ENCODE measurements at places on chromosomes 3 and 15.

DNA sequence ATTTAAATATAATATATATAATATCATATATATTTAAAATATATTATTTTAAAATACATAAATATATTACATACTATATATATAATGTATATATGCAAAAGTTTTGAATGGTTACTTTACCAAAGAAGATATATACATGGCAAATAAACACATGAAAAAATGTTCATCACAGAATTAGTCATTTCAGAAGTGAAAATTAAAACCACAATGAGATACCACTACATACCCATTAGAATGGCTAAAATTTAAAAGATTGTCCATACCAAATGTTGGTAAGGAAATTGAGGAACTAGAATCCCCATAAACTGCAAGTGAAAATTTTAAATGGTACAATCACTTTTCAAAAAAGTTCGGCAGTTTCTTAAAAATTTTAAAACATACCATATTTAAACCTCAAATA is 23.6 kb upstream of the COL8A1 start:
- no peak for DNase-seq

- no peak for DNase-seq
These were observed 223.6 kb upstream of the TLE3 start for GRCh38 chr15:70321172-70321819.

- no peak for DNase-seq
These were observed 79.9 kb downstream of the NR2F2 start for GRCh38 chr15:96410175-96411055.

- no peak for DNase-seq
These were observed 38.5 kb downstream of the RPLP1 start for GRCh38 chr15:69491038-69491505.

- no peak for DNase-seq
These were observed 84.5 kb upstream of the NMNAT3 start for GRCh38 chr3:139762302-139762701.

- DNase-seq, result no peak
These were observed 309.8 kb upstream of the GRM7 start for GRCh38 chr3:6551165-6551564.

DNA sequence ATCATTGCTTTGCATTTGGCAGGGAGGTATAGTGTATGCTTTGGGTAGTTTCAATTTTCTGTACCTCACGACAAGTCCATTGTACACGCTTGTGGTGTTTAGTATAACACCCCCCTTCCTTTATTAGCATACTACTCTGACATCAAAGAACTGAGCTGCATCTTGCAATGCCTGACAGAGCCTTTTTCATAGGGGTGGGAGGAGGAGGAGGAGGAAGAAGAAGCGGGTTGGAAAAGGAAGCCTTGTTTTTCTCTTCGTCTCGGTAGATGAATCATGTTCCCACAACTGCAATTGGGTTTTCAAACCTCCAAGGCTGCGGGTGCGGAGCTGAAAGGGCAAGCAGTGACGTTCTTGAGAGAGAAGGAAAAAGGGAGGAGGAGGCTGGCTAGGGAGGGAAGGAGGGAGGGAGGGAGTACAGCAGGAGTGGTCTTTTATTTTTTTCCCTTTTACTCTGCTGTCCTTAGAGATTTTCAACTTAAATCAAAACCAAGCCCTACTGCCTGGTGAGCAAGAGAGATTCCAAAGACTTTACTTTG is 175.7 kb downstream of the KLHL25 start:
- no peak for DNase-seq

DNA sequence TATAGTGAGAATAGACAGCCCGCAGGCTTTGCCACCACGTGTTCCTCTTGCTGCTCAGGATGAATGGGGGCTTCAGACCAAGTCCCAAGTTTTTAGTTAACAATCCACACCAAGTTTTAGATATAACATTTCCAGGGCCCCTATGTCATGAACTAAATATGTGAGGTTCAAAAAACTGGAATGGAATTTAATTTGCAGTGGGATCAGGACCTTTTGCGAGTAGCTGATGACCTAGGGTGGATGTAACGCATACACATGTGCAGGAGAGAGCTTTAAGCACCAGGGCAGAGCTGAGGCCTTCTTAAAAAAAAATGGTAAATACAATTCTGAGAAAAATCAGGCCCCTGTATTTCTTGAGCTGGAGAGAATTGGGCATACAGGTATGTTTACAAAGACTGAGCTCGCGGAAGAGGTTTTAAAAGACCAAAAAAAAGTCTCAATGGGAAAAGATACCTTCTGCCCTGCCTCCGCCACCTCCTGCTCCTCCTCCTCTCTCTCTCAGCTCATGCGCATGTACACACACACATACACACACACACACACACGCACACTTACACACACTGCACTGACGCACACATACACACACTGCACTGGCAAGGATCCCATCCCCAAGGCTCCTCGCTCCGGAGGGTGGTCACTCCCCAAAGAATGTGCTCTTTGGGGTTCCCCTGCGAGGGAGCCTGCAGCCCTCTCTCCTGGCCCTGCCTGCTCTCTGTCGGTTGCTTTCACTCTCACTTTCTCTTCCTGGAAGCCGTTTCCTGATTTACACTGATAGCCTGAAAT is 48.2 kb upstream of the IGF1R start:
- DNase-seq, result no peak

DNA sequence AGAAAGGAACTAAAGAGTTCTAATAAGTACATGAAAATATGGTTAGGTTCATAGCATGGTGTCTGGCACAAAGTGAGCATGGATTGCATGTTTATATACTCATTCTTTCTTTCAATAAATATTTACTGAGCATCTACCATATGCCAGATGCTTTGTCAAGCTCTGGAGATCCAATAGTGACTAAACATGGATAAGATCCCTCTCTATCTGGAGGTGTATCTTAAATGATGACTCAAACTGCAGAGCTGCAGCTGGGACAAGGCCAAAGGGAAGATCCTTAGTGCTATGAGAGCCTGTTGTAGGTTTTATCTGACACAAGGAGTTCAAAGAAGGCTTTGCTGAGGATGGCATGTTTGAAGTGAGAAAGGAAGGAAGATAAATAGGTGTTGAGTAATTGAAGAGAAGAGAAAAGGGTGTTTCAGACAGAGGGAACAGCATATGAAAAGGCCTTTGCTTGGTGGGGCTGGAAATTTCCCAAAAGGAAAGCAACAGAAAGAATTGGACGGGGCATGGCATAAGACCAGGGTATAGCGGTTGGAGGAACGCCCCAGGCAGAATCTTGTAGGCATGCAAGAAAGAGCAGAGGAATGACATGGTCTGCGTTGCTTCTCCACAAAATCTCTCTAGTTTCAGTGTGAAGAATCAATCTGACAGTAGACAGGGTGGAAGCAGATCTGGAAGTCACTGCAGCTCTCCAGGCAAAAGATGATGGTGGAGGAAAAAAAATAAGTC is 239.9 kb upstream of the LRTM1 start:
- DNase-seq, result no peak

DNA sequence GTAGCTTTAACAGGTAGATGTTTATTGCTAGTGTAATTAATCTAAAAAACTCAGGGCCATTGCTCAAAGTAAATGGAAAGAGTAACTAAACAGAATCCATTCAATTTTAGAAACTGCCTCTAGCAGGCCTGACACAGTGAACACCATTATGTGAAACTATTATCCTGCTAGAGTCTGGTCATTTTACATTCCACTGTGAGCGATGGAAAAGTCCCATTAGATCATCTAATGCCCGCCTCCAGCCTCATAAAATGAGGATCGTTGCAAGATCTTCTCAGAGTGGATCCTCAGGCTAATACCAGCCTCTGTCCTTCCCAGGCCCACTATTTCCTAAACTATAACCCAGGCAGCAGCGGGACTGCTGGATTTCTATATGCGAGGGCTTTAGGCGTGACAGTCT is 107.7 kb downstream of the WDR76 start:
- no peak for DNase-seq

- DNase-seq, result no peak
These were observed 3.9 kb downstream of the DNAH1 start for GRCh38 chr3:52319921-52320595.

DNA sequence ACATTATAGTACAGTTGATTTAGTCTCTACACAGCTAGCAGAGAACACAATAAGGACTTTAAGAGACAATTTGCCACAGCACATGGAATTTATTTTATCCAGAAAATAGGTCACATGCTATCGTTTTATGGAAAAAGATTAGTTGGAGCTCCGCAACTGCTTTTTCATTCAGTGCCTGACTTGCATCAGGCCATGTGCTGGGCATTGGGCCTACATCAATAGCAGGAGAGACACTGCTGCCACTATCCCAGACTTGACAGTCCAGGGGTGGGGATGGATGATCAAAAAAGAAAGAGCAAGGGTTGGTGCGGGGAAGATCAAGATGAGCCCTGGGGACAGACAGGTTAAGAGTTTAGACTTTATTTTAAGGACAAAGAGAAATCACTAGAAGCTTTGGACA is 75.2 kb upstream of the C3orf80 start:
- no peak for DNase-seq

DNA sequence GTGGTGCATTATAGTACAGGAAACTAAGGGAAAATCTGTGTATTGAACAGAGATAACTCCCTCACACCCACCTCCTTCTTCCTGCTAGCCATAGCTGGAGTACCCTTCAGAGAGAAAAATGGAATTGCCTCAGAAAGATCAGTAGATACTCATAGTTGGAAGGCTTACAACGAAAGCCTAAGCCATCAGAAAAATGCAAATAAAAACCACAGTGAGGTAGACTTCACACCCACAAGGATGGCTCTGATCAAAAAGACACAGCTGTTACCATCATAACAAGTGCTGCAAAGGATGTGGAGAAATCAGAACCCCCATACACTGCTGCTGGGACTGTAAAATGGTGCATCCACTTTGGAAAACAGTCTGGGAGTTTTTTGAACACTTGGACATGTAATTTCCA is 7.4 kb upstream of the DLG1 start:
- DNase-seq, result no peak

- DNase-seq, result no peak
These were observed 63.7 kb downstream of the LRCH3 start for GRCh38 chr3:197854596-197855343.

- DNase-seq, result no peak
These were observed 7.8 kb downstream of the KNG1 start for GRCh38 chr3:186724911-186725310.

DNA sequence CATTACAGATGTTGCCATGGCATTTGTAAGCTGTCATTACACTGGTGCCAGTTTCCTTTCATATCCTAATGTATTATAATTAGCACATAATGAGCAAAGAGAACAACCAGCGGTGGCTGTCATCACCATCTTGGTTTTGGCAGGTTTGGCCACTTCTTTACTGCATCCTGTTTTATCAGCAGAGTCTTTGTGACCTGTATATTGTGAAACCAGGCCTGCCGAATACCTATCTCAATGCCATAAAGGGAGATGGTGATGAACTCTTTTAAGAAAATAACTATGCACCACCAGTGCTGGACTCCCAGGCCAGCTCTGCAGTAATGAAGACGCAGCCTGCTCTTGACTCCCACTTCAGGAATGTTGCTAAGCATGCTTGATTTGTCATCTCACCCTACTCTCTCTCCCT is 458.1 kb upstream of the NR2F2 start:
- no peak for DNase-seq

- no peak for DNase-seq
These were observed 68.5 kb upstream of the SLC2A2 start for GRCh38 chr3:171095063-171095462.

DNA sequence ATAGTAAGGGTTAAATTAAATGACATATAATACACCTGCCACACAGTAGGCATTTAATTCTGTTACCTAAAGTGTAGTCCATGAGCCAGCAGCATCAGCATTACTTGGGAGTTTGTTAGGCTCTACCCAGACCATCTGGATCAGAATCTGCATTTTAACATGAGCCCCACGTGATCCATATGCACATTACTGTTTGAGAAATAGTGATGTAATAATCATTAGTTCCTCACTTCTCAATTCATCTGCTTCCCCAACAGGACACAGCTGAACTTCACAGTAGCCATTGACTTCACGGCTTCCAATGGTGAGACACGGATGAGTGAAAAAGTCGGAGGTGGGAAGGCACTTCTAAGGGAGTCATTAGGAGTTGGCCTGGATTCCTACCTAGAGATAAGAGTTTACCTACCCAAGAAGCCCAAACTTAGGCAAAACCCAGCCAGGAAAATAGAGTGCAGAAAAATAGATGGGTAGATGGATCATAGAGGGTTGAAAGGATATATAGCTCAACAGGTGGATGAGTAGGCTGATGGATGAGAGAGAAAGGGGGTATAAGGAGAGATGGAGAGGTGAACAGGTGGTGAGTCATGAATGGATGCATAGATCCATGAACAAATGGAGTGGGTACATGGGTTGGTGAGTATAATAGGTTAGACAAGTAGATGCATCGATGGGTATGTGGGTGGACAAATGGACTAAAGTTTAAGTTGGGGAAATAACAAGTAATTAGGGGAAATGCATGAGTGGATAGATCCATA is 13.3 kb downstream of the CPNE9 start:
- DNase-seq, result no peak

- no peak for DNase-seq
These were observed 534.1 kb upstream of the KCNMB2 start for GRCh38 chr3:178002113-178002512.

DNA sequence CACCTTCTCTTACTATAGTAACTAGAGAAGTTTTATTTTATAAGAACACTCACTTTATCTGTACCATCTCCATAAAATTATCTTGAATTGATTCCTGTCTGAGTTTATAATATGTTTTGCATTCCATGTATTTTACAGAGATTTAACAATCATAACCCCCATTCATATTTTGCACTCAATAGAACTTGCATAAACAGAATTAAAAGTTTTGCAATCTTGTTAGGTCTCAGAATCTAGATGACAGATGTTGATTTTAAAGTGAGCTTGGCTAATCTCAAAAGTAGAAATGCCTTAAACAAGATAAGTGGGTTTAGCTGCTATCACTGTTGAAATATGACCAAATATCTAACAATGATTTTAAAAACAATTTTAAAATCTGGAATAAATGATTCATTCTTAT is 107.9 kb upstream of the EPHA6 start:
- no peak for DNase-seq

DNA sequence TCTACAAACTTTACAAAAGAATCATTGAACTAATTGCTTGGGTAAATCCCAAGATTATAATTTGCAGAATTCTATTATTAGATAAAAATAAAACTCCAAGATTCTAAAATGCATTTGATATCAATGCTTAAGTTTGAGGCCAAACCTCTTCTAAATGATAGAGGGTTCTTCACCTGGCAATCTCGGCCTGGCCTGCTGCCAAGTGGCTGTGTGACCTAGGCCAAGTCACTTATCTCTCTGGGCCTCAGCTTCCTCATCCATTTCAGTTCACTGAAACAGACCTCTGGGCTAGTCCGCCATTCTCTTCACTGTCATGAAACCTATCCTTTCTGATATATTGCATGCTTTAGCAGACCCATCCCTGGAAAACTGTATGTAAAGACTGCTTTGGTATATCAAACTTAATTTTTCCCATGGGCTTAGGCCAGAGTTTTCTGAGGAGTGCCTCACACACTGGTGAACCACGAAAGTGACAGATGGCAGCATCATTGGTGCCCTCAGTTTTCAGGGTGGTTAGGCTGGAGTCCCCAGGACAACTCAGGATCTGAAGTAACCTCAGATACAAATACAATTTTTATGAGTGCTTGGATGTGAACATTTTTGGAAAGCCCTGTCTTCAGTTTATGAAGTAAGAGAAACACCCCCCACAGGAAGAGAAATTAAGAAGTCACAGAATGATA is 21.8 kb downstream of the NUDT16 start:
- DNase-seq, result no peak

- DNase-seq, result no peak
These were observed 87.2 kb downstream of the HMG20A start for GRCh38 chr15:77507911-77508310.
